Heart left ventricle (tissue), 16 donors: ENCODE measurements at places on chromosomes 11 and 22. TPM values are rescaled to one million over a fixed set of nuclear protein-coding genes. Genes with fewer than 3 reads are reported as not detected.

DNA sequence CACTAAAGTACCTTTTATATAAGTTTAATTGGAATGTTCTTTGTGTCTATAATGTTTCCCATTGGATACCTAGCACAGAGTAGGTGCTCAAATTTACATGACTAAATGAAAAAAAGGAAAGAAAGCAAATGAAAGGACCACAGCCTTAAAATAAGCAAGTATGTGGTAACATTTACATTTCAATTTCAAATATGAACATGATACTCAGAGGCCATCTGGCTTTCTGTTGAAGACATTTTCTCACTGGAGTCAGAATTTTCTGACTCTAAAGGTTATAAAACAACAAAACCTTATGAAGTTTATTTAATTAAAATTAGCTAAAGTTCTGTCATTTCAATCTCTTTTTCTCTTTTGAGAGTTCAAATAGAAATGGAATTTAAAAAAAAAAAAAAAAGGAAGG, 904 bp upstream of the ANGPTL5 start:
- DNase-seq: no peak

DNA sequence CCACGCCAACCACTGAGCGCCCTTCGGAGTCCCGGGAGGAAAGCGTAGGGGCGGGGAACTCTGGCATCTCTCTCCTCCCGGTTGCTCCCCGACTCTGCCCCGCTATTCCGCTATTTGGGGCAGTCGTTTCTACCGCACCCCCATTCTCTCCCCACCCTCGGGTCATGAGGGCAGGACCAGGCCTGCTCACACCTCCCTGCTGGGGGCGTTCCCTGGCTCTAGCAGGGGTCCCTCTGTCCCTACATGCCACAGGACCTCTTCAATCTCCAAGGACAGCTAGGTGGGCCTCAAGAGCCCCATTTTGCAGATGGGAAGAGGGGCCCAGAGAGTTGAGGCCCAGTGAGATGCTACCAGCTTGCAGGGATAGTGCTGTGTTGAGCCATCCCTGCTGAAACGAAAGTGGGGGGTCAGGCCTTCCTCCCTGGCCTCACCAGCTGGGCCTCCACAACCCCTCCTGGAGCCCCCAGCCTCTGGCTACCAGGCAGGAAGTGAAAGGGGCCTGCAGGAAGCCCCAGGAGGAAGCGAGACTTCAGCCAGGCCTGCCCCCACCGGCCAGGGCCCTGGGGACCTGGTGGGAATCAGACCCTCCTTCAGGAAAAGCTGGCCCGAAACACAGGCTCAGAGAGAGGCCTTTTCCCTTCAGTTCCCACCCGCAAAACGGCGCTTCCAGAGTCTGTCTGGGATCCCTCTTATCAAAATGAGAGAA, 5.5 kb upstream of the SHISA8 start:
- no peak for DNase-seq

MS4A4E gene
- polyA plus RNA-seq: 0.18 TPM

GRCh38 chr11:67056267-67057204, at the start of gene RHOD:
TSS of gene RHOD (plus strand) at chr11:67056847. CDS start at chr11:67056903, 56 bp downstream.
- no peak for DNase-seq

- DNase-seq: no peak
Measured at GRCh38 chr11:109597336-109597735, 175.3 kb downstream of the C11orf87 start.

DNA sequence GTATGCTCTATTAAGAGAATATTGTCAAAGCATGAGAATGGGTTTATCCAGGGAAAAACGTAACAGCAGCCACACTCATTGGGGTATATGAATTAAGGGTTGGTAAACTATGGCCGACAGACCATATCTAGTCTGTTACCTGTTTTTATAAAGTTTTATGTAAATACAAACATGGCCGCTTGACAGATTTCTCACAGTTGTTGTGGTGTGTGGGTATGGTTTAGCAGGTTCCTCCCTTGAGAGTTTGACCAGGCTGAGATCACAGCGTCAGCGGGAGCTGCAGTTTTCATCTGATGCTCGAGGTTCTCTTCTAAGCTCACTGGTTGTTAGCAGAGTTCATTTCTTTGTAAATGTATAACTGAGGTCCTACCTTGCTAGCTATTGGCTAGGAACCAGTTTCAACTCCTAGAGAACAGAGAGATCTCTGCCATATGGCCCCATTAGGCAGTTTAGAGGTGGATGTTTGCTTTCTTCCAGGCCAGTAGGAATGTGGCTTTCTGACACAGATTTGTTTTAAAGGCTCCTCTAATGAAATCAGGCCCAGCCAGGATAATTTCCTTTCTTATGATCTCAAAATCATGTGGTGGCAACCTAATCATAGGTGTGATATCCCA, 45.5 kb upstream of the GRIK4 start:
- DNase-seq: no peak
